SJCRH30 (cell line): ENCODE measurements at places on chromosomes 2 and 18.

GRCh38 chr2:160288324-160288723, 88.3 kb upstream of the ITGB6 start:
- DNase-seq, result no peak

DNA sequence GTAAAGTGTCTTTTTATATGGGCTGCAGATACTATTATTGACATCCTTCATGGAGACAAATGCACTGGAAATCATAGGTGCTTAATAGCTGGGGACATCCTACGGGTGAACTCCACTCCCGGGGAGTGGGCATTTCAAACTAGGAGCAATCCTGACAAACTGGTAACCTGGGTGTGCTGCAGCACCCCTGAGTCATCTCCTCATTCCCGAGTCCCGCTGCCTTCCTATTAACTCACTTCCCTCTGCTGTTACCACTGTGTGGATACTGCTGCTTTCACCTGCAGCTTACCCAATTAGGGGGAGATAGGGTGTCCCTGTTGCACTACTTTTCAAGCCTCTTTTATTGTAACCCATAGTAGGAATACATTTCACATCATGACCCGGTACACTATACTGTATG, 134.2 kb downstream of the RAPGEF4 start:
- peak; percentile 32 for DNase-seq

- DNase-seq, result no peak
Measured at GRCh38 chr2:67340133-67341011, 56.8 kb upstream of the ETAA1 start.

DNA sequence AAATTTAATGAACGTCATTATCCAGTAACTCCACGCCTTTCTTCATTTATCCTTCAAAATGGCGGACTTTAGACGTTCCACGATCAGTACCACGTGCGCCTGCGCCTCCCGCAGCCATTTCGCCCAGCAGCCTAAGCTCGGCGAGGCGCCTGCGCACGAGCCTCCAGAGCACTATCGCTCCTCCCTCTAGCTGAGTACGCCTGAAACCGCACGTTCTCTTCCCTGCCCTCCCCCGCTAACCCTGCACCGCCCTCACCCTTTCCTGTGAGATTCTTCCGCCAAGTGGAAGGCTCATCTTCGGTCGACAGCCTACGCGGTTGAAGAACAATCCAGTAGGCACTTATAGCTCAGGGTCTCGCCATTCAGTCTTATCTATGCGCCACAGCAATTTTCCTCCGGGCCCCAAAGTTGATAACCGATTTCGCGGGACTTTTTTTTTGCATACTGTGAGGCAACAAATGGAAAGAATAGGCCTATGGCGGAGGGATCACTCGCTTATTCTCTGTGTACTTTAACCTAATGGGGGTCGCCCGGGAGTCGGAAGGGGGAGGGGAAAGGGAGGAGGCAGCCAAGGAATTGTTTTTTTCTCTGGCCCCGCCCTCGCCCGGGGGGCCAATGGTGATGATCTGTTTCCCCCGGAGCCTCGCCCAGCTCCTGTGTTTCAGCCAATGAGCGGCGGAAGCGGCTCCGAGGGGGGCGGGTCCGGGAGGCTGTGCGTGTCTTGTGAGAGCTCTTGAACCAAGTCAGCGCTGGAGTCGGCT, at the start of gene KDM3A:
Gene KDM3A, plus strand, starts transcription at position 741 of the 761 bp plus-strand sequence. CDS start 677 bp downstream, outside the sequence.
- DNase-seq, result peak; percentile 100

- DNase-seq, result no peak
Measured at GRCh38 chr2:141523199-141523598, 607.6 kb downstream of the LRP1B start.

GRCh38 chr2:113158884-113159553, 14.8 kb upstream of the PSD4 start:
- DNase-seq, result no peak

DNA sequence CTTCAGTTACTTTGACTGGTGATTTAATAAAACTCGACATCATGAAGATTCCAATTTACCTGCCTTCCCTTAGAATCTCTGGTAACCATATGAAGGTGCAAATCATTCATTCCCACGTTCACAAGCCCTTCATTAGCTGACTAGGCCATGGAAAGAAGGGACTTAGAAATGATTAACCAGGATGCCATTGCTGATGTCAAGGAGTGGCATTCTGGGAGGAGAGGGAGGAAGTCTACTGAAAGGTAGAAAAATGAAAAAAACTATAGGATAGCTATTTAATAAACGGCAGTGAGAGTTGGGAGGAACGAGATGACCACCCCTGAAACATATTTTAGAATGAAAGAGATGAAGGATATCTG, 1.4 kb downstream of the ATIC start:
- DNase-seq, result no peak

GRCh38 chr2:230267059-230267458, 41.5 kb downstream of the SP140 start:
- DNase-seq, result no peak

DNA sequence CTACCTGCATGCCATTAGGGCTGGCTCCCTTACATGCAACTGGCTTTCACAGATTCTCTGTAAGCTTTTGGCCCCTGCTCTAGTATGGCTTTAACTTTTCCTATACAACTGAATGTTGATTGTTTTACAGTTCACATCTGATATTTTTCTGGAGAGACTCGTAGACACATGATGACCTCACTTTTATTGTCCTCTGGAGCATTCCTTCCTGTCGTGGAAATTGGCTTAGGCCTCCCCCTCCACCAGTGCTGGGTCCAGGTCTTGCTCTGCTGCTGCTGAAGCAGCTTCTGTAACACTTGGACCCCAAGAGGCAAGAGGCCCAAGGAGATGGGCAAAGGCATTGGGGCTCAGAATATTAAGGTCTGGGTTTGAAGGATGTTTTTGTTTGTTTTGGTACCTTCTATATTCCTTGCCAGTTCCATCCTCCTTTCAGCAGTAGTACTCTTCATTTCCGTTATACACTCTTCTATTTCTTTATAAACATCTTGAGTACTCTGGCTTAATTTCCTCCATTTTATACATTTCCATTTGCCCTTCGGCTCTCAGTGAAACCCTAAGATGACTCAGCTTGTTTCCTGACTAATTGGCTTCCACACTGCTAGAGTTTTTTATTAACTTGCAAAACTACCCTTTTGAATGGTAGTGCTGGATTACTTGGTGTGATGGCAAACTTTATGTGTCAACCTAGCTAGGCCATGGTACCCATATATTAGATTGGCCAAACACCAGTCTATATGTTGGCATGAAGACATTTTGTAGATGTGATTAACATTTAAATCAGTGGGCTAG, 219.8 kb downstream of the CDCA7 start:
- DNase-seq, result no peak

GRCh38 chr2:25041928-25042320, at the start of gene EFR3B:
Gene EFR3B (plus strand): TSS chr2:25042076. CDS start chr2:25042313, 237 bp downstream.
- DNase-seq, result peak; percentile 98

DNA sequence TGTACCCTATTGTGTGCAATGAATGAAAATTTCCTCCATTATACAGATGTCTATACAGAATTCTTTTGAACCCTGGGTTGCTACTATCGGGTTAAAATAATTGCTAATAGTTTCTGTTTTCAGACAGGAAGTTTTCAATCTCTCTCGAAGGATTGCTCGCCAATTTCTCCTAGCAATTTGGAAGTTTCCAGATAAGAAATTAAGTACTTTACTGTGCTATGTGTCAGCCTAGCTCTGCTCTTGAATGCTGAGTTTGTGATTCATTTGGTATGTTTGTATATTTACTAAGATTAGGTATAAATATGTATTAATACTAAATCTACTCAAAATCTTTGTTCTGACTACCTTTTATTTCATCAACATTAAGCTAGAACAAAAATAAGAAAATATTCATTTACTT, 74.6 kb upstream of the ARL5A start:
- no peak for DNase-seq

- DNase-seq, result no peak
Measured at GRCh38 chr18:79903787-79904356, 47.6 kb downstream of the SLC66A2 start.

DNA sequence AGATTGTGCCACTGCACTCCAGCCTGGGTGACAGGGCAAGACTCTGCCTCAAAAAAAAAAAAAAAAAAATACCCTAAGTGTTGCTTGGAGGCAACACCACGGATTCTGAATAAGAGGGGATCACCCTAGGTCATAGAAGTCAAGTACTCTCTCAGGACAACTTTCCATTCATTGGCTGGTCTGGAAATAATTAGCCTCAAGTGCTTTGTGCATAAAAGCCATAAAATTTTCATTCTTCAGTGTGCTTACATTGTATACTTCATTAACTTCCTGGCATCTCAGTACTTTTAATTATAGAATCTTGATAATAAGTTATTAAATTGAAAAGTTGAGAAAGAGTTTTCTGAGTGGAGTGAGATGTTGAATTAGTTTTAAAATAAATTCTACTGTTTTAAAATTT, 876.1 kb upstream of the FAM98A start:
- DNase-seq, result no peak

GRCh38 chr18:31617031-31617717, 25.5 kb downstream of the TTR start:
- no peak for DNase-seq

DNA sequence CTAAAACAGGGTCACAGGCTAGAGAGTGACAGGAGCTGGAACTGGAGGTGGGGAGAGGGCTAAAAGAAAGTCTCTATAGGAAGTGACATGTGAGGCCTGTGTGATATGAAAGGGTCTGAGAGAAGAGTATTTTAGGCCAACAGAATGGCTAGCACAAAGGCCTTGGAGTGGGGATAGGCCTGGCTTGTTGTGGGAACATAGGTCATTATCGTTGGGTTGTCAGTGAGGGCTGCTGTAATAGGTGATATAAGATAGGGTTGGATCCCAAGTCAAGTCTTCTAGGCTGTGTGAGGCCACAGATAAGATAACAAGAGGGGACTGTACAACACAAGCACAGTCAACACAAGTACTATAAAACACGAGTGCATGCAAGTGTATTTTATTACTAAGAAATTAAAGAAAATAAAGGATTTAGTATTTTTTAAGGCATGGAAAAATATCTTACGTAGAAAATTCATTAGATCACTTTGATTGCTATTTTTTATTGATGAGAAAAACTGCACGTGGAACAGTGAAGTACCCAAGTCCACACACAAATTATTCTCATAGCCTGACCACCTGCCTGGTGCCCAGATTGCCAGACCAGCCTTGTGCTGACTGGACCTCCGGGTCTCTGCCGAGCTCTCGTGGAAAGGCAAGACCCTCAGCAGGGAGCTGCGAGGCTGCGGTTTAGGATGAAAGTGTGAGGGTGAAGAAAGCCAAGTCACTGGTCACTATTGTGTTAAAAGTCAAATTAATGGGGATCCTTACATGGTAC, 14.1 kb downstream of the LTBP1 start:
- DNase-seq, result no peak

DNA sequence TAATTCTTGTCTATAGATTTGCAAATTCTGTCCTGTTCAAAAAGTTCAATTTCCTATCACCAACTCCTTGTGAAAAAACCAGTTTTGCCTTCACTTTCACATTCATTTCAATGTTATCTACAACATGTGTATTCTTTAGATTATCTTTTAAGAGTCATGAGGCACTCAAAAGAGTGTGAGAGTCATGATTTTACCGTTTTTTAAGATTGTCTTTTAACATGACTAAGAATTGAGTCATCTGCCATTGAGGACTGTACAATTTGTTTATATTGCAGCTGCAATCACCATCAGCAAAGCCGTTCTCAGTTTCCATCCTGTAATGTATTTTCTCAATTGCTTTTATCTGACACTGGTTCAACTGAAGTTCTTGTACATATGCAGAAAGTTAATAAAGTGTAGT, 275.8 kb downstream of the LNPK start:
- no peak for DNase-seq

DNA sequence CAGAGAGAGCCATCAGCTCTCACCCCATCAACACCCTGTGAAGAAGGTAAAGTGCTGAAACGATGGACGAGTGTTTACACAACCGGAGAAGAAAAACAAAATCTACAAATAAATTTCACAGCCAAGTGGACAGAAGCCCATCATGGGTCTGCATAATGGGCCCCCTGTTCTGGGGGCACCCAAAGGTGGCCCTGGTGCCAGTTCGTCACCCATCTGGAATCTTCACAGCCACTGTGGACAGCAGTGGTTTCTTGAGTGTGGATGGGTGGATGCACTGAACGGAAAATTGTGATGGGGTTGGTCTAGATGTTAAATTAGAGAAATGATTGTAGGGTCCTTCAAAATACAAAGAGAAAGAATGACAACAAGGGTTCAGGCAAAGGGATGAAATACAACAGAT, 38.8 kb downstream of the ANKMY1 start:
- DNase-seq, result no peak

- DNase-seq, result no peak
Measured at GRCh38 chr2:204896146-204896545, 350.9 kb downstream of the PARD3B start.

GRCh38 chr2:101382442-101382841, 4.9 kb downstream of the CREG2 start:
- no peak for DNase-seq

DNA sequence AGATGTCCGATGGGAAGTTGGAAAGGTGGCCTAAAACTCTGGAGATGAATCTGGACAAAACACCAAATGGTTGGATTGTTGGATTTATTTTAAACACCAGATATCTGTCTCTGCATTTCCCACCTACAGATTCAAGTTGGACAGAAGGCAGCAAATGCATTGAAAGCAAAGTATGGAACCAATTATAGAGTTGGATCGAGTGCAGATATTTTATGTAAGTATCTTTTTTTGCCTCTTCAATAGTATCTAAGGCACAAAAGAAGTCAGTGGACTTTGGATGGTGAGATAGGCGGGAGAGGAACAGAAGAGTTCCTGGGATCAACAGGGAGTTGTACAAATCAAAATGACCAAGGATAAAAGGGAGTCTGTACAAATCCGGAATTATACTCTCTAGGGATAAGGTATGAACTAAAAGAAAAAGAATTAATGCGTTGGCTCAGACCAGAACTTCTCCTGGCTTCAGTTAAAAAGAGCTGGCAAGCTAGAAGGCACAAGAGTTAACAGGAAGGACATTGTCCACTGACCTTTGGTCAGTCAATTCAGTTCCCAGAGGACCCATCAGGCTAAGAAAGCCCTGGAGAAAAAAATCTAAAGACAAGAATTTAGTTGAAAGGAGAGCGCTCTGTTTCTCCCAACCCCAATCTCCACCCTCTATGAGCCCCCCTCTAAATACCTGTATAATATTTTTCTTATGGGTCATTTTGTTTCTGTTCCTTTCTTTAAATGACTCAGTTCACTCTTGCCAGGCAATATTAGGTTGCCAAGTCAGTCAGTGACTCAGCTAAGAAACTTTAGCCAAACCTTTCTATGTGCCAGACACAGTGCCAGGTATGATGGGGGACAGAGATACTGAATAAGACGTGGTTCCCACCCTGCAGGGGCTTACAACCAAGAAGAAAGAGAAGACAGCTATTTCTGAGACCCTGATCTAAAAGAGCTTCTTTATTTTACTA, 29.1 kb downstream of the CPO start:
- DNase-seq, result no peak

DNA sequence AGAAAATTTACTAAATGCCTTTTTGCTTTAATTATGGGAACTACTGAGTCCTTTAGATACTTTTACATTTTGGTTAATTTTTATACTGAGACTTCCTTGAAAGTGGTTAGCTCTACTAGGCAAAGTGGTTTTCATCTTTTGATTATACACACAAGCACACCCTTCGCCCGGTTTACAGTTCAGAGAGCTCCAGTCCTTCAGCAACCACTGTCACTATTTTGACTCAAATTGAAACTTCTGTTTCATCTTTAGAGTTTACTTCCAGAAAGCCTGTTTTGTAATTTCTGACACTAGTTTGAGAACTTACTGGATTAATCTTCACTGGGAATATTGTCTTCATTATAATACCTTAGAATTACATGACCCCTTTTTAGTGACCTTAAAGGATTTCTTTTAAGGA, 140.3 kb upstream of the FOSL2 start:
- DNase-seq, result no peak
